Stimulated activated CD8-positive, alpha-beta memory T cell treated with anti-CD3 and anti-CD28 coated beads, Interleukin-7, amount 100 ng/mL, for 4 hours (primary cell): ENCODE measurements at places on chromosomes 6 and 20.

DNA sequence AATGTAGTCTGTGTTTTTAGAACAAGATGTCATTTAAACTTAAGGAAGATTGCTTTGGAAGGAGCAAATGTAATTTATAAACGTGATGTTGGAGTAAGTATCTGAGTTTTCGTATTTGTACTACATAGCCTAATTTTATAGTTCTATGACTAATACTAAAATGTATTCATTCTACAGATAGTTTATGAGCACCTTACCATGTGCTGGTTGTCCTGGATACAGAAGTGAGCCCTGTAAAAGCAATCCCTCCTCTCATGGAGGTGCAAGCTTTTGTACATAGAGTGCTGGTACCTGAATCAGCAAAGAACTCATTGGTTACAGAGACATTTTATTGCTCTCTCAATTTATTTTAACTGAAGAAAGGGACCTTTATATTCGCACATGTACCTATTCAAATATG is 27.1 kb downstream of the TBPL1 start:
- DNase-seq = no peak

DNA sequence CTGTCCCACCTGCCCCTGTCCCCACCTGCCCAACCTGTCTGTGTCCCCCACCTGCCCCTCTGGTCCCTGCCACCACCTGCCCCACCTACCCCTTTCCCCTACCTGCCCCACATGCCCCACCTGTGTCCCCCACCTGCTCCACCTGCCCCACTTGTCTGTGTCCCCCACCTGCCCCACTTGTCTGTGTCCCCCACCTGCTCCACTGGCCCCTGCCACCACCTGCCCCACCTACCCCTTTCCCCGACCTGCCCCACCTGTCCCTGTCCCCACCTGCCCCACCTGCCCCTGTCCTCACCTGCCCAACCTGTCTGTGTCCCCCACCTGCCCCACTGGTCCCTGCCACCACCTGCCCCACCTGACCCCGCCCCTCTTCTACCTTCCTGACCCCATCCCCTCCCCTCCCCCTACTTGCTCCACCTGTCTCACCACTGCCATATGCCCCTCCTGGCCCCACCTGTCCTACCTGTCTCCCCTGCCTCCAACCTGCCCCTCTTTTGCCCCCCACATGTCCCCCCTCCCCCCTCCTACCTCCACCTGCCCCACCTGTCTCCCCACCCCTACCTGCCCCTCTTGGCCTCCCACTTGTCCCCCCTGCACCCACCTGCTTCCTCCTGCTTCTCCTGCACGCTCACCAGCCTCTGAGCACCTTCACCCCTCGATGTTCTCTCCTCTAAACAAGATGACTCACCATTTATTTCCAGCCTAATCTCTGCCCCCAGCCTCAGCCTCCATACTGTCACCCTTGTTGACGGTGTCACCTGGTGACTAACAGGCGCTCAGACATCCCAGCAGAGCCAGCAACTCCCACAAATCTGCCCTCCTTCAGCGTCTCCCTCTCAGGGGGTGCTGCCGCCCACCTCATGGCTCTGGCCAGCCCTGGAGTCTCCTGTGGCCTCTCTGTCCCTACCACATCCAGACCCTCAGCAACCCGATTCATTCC is 5.6 kb upstream of the MYT1 start:
- no peak for DNase-seq

DNA sequence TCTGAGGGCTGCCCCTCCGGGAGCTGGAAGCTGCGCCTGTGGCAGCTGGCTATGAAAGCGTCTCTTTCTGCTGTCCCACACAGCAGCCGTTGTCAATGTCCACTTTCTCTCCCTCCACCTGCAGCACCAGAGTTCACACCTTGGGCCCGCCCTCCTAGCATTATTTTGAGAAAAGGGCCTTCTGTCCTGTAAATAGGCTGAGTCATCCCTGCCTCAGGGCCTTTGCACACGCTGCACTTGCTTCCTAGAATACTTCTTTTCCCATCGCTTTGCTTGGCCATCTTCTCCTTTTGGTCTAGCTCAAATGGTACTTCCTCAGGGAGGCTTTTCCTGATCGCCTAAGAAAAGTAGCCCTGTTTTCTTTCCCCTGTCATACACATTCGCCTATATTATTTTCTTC is 69.3 kb upstream of the ZNFX1 start:
- DNase-seq = no peak

- no peak for DNase-seq
Observed at GRCh38 chr6:75943381-75943780, 129.1 kb downstream of the IMPG1 start.

GRCh38 chr20:13819885-13820645 is 35.2 kb downstream of the NDUFAF5 start:
- no peak for DNase-seq

- no peak for DNase-seq
Observed at GRCh38 chr20:58102744-58103516, 125.5 kb downstream of the ANKRD60 start.

- peak; percentile 8 for DNase-seq
Observed at GRCh38 chr6:132814716-132815570, 574 bp downstream of the RPS12 start.

DNA sequence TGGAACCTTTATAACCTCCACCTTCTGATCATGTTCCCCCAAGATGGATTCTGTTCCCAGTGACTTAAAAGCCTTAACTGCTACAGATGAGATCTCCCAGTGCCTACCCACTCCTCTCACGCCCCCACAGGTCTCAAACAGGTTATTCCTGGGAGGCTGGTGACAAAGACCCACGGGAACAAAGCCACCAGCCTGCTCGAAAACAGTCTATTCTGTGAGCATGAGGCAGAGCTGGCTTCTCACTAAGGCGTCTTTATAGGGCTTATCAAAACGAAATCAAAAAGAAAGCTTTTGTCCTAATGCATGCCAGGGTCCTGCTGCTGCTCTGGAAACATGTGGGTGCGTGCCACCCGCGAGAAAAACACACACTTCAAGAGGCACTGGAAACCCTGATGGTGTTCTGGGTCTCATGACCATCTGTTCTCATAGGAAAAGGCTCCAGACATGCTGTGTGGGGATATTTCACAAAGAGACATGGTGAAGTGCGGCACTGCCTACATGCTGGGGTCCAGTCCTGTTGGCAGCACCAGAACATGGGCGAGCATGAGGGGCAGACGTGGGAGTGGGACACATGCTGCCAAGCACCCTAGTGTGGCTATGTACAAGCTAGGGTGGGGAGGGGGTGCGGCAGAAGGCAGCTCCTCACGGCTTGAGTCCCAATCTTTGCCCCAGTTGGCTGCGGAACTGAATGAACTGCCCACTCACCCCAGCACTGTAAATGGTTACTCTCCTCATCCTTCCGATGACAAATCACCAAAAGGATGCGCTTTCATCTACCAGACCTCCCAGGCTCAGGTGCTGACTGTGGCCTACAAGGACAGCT is 2.1 kb downstream of the FKBP1A start:
- no peak for DNase-seq

- DNase-seq = no peak
Observed at GRCh38 chr6:65191471-65191870, 515.6 kb downstream of the EYS start.

DNA sequence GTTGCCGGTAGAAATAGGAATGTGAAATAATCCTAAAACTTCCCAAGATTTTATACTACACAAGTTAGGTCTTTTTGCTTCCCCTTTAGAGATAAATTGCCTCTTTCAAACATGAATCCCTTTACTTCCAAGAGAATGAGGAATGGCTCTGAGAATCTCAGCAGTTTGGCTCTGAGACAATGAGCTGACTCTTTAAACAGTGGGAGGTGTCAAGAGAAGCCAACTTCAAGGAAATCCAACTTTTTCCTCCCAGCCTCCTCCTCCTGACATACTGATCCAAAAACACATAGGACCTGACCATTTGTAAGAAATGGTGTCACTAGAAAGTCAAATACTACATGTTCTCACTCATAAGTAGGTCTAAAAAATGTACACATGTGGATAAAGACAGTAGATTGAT is 154.2 kb downstream of the ALDH8A1 start:
- no peak for DNase-seq

GRCh38 chr20:54368570-54368969 is 106.8 kb upstream of the DOK5 start:
- no peak for DNase-seq

DNA sequence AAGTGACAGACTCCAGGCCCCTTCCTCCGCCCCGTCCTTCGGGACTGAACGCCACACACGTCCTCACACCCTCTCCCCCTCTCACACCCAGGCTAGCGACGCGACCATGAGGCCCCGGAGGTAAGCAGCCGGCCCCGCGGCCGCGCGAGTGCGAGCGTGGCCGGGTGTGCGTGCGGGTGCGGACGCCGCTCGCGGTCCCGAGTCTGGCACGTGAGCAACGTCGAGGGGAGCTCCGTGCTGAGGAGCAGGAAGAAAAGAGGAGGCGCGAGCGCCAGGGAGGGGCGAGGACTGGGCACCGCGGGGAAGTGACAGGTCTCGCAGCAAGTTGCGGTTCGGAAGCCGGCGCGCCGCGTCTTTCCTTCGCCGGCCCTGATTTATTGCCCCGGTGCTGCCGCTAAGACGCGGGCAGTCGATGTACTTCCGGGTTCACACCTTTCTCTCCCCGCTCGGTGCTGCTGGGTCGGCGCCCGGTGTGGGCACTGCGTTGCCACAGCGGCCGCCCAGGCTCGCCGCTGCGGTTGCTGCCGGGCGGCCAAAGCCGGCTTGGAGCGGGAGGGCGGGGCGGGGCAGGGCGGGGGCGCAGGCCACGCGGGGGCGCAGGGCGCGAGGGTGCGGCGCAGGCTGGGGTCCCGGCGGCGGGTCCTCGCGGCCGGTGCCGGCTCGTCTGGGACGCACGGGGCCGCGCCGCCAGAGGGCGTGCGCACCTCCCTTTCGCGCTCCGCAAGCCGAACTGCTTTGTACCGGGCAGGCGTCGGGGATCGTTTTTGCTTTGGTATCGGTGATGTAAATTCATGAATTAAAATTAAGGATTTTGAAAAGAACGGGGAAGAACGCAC is 15.8 kb upstream of the LIN28B start:
- no peak for DNase-seq

DNA sequence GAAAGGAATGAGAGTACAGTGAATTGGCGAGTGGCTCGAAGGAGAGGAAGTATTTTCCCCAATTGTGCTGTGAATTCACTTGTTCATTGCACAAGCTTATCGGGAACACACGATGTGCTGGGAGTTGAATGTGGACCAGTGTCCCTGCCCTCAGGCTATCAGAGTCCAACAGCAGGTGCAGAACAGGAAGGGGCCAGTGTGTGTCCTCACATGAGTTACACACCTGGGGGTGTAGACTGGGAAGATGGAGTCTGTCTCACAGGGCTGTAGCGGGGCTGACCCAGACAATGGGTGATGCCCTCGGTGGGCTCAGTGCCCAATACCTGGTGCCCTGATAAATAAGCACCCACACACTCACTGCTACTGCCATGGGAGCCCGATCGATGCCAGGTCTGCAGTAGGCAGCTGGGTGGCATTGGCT is 14.4 kb downstream of the DUSP22 start:
- no peak for DNase-seq

DNA sequence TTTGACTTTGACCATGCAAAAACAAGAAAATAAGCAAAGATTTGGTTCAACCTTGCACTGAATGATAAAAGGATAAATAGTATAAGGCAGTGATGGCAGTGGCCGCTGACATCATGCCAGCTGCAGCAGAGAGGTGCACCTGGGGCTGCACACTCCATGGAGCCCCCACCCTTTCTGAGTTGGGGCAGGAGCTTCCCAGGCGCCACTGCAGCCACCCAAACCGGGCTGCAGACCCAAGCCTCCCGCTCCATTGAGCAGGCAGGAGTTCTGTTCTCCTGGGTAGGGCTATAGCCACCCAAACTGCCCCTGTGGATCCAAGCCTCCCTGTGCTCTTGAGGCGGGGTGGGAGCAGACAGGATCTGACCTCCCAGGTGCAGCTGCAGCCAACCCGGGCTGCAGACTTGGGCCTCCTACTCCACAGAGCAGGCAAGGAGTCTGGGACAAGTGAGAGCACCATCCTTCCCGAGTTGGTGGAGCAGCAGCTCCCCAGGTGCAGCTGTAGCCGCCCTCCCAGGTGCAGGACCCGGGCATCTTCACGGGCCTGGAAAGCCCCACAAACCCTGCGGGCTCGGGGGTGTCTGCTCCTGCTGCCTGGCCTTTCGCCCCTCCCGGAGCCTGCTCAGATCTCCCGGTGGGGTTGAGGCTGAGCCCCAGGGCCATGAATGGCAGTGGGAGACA is 537.9 kb downstream of the TENT5A start:
- no peak for DNase-seq

- DNase-seq = no peak
Observed at GRCh38 chr6:108801366-108801765, 46.9 kb upstream of the ARMC2 start.

DNA sequence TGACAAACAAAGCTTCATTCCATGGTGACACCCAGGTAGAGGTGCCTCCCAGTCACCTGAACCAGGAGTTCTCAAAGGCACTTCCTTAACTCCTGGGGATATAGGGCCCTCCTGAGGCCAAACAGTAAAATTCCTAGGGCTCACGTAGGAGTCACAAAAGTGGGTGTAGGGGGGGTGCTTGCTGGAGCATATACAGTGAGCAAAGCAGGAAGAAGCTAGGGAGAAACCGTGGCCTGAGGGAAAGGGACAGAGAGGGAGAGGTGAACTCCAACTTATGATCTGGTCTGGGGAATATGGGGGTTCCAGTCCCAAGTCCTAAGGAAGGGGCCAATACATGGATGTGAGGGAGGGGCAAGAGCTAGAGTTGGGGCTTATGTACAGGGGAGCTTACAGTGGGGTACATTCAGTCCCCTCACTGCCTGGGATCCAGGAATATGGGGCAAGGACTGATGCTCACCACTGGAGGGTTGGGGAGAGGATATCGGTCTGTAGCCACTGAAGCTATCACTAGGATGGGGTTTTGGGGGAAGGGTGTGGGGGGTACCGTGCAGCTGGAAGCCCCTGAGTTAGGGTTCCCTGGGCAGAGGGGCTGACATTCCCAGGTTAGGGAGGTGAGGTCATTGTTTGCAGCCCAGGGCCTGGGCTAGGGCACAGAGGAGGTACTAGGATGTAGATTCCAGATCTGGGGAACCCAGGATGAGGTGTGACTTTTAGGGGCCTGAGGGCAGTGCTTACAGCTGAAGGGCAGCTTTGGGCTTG is 950 bp downstream of the PEDS1 start:
- no peak for DNase-seq

DNA sequence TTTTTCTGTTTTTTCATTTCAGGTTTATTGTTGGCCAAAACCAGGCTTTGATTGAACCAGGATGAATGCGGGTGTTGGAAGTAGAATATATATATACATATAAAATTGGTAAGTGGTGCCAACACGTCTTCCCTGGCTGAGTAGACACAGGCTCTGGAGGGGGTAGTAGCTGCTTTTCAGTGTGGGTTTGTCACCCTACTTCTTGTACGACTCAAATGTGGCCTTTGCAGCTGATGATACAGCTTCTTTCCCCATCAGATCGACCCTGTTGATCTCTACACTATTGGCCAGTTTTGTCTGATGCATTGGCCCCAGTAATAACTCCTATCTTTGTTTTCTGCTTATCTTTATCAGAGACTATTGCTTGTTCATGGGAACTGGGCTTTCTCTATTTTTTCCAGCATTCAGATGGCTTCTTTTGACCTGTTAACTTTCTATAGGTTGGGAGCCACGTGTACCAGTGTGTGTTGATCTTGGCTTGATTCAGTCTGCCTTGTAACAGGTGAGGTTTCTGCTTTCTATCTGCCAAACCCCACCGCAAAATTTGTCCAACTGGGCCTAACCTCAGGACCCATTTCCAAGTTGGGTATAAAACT is 2.7 kb upstream of the ZNFX1 start:
- no peak for DNase-seq

- DNase-seq = no peak
Observed at GRCh38 chr6:139380611-139381010, 6.2 kb upstream of the CITED2 start.

GRCh38 chr20:45283551-45284057 is 23.0 kb upstream of the RBPJL start:
- DNase-seq = no peak
